ENCODE measurements at places on chromosomes 12 and 14.

DNA sequence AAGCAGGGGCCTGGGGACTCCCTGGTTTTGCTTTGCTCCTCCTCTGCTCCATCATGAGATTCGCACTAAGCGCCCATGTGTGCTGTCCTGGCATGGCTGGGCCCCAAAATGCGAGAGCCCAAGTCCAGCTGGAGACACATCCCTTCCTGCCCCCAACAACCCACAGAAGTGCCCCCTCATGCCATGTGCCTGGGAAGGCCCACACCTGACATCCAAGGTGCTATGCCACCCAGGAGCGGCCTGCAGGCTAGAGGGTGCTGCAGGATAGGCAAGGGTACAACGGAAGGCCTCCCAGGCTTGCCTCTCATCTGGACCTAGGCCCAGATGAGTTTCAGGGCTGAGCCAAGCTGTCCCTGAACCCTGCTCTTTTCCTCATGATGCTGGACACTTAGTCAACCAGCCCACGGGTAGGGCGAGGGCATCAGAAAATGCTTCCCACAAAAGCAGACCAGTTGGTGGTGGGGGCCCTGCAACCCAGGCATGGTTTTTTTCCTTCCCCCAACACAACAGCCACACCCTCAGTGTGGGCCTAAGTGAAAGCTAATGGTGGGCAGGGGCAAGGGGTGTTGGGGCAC is 13.2 kb upstream of the KRT80 start:
- no peak for DNase-seq

GRCh38 chr14:64081174-64081746 is 212.9 kb downstream of the ESR2 start:
- DNase-seq = no peak

- no peak for DNase-seq
These were observed 196.9 kb downstream of the BCL11B start for GRCh38 chr14:99075061-99075460.

DNA sequence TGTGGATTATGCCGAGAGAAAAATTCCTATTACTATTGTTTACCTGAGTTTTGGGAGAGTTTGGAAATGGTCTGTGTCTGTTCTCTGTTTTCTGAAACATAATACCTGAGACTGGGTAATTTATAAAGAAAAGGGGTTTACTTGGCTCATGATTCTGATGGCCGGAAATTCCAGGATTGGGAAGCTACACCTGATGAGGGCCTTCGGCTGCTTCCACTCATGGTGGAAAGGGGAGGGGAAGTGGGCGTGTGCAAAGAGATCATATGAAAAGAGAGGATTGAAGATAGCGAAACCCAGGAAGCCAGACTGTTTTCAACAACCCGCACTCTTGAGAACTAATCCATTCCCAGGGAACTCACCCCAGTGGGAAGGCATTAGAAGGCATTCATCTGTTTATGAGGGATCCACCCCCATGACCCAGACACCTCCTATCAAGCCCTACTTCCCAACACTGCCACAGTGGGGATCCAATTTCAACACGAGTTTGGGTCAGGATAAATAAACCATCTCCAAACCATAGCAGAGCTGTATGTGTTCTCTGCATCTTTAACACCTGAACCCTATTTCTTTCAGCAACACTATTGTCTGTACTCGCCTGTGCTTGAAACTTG is 51.1 kb downstream of the APAF1 start:
- DNase-seq = no peak

DNA sequence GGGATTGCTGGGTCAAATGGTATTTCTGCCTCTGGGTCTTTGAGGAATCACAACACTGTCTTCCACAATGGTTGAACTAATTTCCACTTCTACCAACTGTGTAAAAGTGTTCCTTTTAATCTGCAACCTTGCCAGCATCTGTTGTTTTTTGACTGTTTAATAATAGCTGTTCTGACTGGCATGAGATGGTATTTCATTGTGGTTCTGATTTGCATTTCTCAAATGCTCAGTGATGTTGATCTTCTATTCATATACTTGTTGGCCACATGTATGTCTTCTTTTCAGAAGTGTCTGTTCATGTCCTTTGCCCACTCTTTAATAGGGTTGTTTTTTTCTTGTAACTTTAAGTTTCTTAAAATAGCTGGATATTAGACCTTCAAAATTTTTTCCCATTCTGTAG is 150.0 kb upstream of the FRMD6 start:
- DNase-seq = no peak

DNA sequence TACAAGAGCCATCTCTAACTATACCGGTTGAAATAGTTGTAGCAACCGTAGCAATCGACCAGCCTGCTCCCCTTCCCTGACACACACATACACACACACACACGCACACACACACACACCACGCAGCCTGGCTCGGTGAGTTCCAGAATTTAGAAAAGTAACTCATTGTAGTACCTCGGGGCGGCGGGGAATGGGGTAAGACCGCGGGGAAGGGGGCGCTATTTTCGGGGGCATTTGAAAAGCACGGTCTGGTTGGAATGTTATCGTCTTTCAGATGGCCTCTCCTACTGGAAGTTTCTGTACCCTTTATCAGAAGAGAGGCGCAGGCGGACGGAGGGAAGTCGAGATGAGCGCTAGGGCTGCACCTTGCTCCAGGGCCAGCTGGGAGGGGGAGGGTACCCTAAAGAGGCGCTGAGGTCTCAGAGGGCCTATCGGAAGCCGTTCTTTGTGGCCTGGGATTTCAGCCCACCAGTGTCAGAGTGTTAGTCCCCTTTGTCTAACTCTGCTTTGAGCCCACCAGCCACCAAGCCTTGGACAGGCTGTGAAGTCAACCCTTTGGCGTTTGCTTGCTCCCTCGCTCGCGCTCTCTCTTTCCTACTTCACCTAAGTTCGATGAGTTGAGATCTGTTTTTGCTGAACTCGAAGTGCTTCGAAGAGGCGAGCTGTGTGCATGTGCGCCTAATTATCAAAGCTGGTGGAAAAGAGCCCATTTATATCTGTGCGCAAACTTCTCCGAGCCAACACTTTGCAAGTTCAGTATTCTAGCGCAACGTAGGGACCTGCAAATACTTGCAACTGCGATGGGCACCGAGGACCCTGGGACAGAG is 837 bp downstream of the COL2A1 start:
- no peak for DNase-seq

GRCh38 chr12:16949371-16949770 is 343.4 kb upstream of the LMO3 start:
- DNase-seq = no peak

DNA sequence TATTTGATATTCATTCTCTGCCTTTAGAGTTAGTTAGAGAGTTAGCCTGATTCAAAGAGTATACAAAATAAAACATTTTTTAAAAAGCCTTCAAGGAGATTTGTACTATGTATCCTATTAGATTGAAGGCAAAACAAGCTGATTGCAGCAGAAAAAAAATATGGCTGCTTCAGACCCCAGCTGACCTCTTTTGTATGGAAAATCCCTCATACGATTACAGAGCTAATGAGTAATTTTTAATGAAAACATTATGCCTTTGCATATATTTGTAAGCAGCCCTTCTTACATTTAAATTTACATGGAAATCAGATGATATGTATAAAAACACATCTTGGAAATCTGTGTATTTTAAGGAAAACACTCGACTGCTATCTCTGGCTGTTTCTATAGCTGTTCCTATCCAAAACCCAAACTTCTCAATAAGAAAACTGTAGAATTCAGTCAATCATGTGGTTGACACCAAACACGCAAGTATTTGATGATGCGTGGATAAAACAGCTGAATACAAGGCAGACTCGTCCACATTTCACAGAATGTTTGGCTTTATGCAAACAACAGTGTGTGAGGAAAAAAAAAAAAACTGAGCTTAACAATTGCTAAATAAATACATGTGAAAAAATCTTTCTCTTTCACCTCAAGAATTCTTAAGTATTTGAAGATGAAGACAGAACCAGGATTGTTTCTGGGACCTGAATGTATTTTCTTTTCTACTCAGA is 275.3 kb downstream of the EGLN3 start:
- DNase-seq = no peak

Data from stimulated activated CD8-positive, alpha-beta memory T cell treated with anti-CD3 and anti-CD28 coated beads, Interleukin-7, amount 100 ng/mL, for 24 hours (primary cell).